ENCODE measurements at places on chromosomes 4 and X.
A peak's percentile ranks its signal among the peaks of the same experiment; 100 is the strongest.

GRCh38 chrX:122119361-122119760, 1064.7 kb upstream of the GRIA3 start:
- no peak for DNase-seq

DNA sequence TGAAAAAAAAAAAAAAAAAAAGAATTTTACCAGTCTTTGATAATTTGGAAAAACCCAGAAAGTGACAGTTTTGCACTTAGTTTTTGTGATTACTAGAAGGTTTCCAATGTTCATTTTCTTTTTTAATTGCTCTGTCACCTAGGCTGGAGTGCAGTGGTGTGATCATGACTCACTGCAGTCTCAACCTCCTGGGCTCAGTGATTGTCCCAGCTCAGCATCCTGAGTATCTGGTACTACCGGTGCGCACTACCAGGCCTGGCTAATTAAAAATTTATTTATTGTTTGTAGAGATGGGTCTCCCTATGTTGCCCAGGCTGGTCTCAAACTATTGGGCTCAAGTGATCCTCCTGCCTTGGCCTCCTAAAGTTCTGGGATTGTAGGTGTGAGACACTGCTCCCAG, 3.3 kb downstream of the NUDT9 start:
- peak; percentile 52 for DNase-seq

- DNase-seq: no peak
Measured at GRCh38 chr4:6935965-6936364, 26.3 kb downstream of the TBC1D14 start.

- DNase-seq: no peak
Measured at GRCh38 chrX:47151435-47151834, 6.4 kb downstream of the RBM10 start.

DNA sequence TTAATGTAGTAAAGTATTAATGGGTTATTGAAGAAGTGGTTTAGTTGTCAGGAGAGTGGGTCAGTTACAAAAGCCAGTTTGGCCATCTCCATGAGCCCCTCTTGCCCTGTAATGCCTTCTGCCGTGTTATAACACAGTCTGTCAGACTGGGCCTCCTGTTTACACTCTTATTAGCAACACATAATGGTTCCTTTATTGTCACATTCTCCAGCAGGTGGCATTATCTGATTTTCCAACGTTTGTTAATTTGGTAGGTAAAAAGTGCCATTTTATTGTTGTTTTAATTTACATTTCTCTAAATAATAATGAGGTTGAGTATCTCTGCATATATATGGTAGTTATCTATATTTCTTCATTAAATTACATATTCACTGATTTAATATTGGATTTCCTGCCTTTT, 560.8 kb downstream of the FGF13 start:
- DNase-seq: no peak

DNA sequence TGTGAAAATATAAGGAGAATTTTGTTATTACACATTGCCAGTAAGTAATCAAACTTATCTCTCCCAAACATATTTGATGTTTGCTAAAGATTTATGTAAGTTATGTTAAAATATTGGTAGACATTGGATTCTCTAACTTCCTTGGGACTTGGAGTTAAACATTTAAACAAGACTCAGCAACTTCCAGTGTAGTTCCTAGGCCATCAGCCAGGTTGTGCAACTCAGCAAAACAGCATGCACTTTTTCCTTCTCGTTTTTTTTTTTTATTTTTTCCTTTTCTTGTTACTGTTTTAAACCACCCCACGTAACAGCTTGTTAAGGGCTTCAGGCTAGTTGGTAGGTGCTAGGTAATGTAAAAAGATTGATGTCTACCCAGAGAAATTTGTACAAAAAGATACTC, 510.4 kb downstream of the ANKRD50 start:
- no peak for DNase-seq

DNA sequence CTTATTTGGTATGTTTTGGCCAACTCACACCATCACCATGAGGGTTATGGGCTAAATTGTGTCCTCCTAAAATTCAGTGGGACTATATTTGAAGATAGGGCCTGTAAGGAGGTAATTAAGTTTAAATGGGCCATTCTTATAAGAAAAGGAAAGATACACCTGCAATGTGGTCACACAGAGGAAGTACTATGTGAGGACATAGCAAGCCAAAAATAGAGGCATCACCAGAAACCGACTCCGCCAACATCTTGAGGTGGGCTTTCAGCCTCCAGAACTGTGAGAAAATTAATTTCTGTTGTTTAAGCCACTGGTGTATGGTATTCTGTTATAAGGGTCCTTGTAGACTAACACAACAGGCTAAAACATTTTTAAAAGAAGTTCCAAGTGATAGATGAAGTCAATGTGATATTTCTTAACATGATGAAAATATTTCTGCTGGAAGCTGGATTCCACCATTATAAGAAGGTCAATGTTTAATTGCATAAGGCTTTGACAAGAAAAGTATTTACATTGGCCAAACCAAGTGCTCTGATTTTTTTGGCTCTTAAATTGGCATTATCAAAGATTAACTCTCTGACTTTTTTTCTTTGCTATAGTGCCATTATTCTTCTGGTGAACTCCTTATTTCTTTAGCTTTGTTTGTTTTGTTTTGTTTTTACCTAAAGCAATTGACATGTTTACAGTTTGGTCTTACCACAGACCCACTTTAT, 540.9 kb downstream of the PPARGC1A start:
- DNase-seq: no peak

GRCh38 chr4:108270466-108271450, 102.0 kb upstream of the LEF1 start:
- peak; percentile 64 for DNase-seq

- DNase-seq: no peak
Measured at GRCh38 chr4:125131891-125132680, 182.7 kb upstream of the FAT4 start.

DNA sequence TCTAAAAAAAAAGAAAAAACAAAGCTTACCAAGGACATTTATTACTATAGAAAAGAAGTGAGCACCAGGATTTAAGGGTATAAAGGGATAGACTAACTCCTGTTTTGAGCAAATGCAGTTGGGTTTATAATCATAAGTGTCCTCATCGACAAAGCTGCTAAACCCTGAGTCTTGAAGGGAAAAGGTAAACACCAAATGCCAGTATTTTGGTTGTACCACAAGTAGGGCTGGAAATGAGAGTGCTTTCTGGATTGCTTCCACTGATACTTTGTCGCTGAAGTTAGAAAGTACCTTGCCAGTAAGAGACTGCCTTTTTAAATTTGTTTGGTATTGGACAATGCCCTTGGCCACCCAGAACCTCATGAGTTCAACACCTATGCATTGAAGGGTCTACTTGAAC, 53.7 kb downstream of the WDFY3 start:
- DNase-seq: no peak

DNA sequence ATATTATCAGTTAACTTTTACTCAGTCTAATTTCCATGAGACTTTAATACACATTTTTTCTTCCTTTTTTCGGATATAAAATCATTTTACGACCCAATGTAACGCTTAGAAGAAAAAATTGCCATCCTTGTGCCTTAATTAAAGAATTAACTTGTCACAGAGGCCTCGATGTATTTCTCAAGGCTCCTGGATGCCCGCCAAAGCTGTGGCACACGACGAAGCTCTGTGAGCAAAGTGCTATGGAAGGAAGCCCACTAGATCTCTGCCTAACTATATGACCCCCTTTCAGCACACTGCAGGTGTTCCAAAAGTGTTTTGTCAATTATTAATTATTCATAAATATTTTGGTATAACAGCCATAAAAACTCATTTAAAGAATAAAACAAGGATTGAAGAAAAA, 54.4 kb downstream of the TAPT1 start:
- DNase-seq: no peak

All from A172 (cell line).